ENCODE measurements at places on chromosomes 13 and 19.
A peak's percentile ranks its signal among the peaks of the same experiment; 100 is the strongest.

GRCh38 chr13:88411696-88412095, 740.5 kb downstream of the SLITRK5 start:
- no peak overlapping the region for H3K4me3 ChIP-seq
- H3K27ac ChIP-seq = no peak overlapping the region
- no peak for DNase-seq
- H3K4me1 ChIP-seq = no peaks in the 10 kb centered on the region
- no peaks in the 10 kb centered on the region for H3K36me3 ChIP-seq

DNA sequence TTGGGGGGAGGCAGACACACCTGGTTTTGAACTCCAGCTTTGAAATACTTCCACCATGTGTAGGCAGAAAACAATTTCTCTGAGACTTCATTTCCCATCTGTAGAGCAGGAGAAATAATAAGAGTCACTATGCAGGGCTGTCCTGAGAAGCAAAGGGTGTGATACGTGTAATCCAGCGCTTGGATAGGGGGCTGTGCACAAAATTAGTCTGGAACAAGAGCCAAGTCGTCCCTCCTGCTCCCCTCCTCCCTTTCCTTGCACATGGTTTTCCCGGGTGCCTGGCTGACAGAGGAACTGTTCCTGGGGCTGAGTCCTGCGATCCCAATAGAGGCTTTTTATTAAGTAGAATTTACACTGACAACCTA, 29.6 kb upstream of the UBE2L5 start:
- H3K27me3 ChIP-seq = no peaks in the 10 kb centered on the region
- H3K4me3 ChIP-seq = no peak overlapping the region
- no peaks in the 10 kb centered on the region for H3K4me1 ChIP-seq
- no peak overlapping the region for H3K27ac ChIP-seq

DNA sequence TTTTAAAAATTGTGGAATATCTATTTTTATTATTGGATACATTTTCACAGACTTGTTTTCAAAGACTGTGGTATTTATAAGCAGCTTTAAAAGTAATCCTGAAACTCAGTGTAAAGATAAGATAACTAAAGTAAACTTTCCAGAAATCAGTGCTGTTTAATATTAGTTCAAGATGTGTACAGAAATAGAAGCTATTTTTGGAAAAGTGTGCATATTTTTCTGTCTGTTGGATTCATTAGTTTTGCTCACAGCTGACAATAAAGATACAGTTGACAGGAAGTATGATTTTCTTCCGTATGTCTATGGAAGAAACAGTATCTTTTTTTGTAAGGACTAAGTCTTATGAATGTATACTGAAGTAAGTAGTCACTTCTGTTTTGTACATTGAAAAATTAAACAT, 85.9 kb downstream of the GJA3 start:
- H3K27me3 ChIP-seq = no peaks in the 10 kb centered on the region
- H3K4me1 ChIP-seq = 0 out of 2 replicates have a peak, but pooled peaks cover 2% of the 10 kb centered on the region
- no peak overlapping the region for H3K27ac ChIP-seq
- peaks cover 9% of the 10 kb centered on the region for H3K36me3 ChIP-seq
- no peak for DNase-seq

DNA sequence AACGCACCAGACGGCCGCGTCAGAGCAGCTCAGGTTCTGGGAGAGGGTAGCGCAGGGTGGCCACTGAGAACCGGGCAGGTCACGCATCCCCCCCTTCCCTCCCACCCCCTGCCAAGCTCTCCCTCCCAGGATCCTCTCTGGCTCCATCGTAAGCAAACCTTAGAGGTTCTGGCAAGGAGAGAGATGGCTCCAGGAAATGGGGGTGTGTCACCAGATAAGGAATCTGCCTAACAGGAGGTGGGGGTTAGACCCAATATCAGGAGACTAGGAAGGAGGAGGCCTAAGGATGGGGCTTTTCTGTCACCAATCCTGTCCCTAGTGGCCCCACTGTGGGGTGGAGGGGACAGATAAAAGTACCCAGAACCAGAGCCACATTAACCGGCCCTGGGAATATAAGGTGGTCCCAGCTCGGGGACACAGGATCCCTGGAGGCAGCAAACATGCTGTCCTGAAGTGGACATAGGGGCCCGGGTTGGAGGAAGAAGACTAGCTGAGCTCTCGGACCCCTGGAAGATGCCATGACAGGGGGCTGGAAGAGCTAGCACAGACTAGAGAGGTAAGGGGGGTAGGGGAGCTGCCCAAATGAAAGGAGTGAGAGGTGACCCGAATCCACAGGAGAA, 1.9 kb downstream of the PPP1R12C start:
- H3K27ac ChIP-seq = no peak overlapping the region
- H3K36me3 ChIP-seq = peaks cover 16% of the 10 kb centered on the region
- DNase-seq = no peak
- peak overlapping the region; percentile 94 for H3K4me3 ChIP-seq

GRCh38 chr19:3696660-3696995, 3.6 kb downstream of the PIP5K1C start:
- DNase-seq = no peak
- no peak overlapping the region for H3K4me3 ChIP-seq
- no peak overlapping the region for H3K27ac ChIP-seq
- no peaks in the 10 kb centered on the region for H3K27me3 ChIP-seq

- no peak overlapping the region for H3K4me3 ChIP-seq
- no peaks in the 10 kb centered on the region for H3K27me3 ChIP-seq
- no peak overlapping the region for H3K27ac ChIP-seq
- H3K4me1 ChIP-seq = peaks cover 21% of the 10 kb centered on the region
These were observed 18.4 kb downstream of the FOXO1 start for GRCh38 chr13:40648040-40648439.

DNA sequence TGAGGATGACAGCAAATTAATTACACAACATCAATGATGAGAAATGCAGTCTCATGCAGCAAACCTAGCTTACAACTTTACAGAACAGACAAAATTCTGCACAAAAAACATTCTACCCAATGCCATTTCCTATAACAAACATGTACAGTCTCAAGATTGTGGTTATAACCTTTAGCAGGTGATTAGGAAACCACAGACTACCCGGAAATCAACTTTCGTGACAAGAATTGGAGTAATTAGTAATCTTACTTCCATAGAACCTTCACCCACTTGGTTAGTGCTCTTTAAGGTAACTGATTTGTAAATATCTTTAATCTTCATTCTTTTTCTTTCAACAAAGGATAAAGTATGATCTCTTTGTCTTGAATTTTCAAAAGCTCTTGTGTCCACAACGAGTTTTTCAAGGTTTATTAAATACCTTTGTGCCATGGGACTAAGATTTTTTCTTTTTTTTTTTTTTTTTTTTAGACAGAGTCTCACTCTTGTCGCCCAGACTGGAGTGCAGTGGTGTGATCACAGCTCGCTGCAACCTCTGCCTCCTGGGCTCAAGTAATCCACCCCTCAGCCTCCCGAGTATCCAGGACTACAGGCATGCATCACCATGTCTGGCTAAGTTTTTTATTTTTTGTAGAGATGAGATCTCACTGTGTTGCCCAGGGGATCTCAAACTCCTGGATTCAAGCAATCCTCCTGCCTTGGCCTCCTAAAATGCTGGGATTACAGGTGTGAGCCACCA, 78.8 kb downstream of the MAP4K1 start:
- no peak overlapping the region for H3K4me3 ChIP-seq
- H3K27ac ChIP-seq = no peak overlapping the region
- H3K4me1 ChIP-seq = no peaks in the 10 kb centered on the region
- peaks cover 11% of the 10 kb centered on the region for H3K27me3 ChIP-seq

- peak overlapping the region; percentile 93 for H3K4me3 ChIP-seq
- DNase-seq = no peak
- H3K36me3 ChIP-seq = peaks cover 14% of the 10 kb centered on the region
- no peak overlapping the region for H3K27ac ChIP-seq
- H3K27me3 ChIP-seq = no peaks in the 10 kb centered on the region
These were observed 1.7 kb downstream of the ARHGAP35 start for GRCh38 chr19:46862503-46862834.

GRCh38 chr13:69199664-69200063, 908.0 kb upstream of the ATXN8OS start:
- H3K36me3 ChIP-seq = no peaks in the 10 kb centered on the region
- no peaks in the 10 kb centered on the region for H3K27me3 ChIP-seq
- no peak overlapping the region for H3K4me3 ChIP-seq
- H3K4me1 ChIP-seq = no peaks in the 10 kb centered on the region

GRCh38 chr13:106163426-106163825, 372.0 kb downstream of the EFNB2 start:
- H3K4me3 ChIP-seq = no peak overlapping the region
- DNase-seq = no peak
- no peaks in the 10 kb centered on the region for H3K36me3 ChIP-seq
- H3K4me1 ChIP-seq = no peaks in the 10 kb centered on the region
- H3K27me3 ChIP-seq = no peaks in the 10 kb centered on the region

- peaks cover 7% of the 10 kb centered on the region for H3K4me1 ChIP-seq
- no peak within 1 kb of the TSS for H3K4me3 ChIP-seq
- H3K27me3 ChIP-seq = peaks cover 31% of the 10 kb centered on the region
- H3K27ac ChIP-seq = no peak within 1 kb of the TSS
- no peaks in the 10 kb centered on the region for H3K36me3 ChIP-seq
- no peak for DNase-seq
These were observed at the start of gene HTR2A for GRCh38 chr13:46896341-46897137. TSS of gene HTR2A (minus strand) at chr13:46897053. CDS start at chr13:46895906, 1,147 bp downstream.

DNA sequence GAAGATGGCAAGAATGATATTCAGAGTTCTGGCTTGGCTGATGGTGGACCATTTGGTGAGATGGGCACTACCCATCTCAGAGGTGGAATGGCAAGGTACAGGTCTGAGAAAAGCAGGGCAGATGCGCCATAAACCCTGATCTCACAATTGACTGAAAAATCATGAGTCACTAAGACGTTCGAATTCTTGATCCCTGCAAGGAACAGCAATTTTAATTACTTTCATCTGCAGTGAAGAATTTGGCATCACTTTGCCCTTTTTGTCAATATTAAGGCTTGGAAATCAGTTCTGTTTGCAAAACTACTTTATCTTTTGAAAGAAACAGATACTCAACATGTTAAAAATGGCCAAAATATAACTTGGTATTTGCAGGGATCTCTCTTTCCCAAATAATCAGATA, 38.1 kb downstream of the HTR2A start:
- no peak overlapping the region for H3K27ac ChIP-seq
- DNase-seq = no peak
- H3K4me1 ChIP-seq = no peaks in the 10 kb centered on the region
- no peaks in the 10 kb centered on the region for H3K36me3 ChIP-seq
- no peak overlapping the region for H3K4me3 ChIP-seq

DNA sequence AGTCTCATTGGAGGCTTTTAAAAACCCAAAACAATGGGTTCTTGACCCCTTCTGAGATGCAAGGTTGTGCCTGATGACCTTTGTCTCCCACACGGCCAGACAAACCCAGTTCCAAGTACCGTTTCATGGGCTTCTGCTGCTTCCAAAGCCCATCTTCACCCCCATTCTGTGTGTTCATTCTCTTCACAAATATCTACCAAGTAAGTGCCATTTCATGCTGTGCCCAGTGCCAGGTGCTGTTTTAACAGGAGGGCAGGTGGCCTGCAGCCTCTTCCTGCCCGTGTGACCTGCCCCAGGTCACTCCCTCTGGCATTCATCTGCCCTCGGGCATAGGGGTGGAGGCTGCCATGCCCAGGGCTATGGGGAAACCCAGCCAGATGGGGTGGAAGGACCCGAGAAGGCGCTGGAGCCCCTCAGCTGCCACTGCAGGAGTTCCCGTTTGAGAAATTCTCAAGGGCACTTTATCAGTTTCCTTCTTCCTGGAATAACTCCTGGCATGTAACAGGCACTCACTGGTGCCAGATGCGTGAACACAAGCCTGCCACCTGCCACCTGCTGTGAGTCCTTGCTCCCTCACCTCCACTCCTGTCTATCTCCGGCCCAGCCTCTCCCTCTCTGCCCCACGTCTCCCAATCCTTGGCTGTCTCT, 12.5 kb downstream of the CAPN12 start:
- no peak overlapping the region for H3K4me3 ChIP-seq
- peaks cover 12% of the 10 kb centered on the region for H3K4me1 ChIP-seq
- peaks cover 50% of the 10 kb centered on the region for H3K36me3 ChIP-seq

DNA sequence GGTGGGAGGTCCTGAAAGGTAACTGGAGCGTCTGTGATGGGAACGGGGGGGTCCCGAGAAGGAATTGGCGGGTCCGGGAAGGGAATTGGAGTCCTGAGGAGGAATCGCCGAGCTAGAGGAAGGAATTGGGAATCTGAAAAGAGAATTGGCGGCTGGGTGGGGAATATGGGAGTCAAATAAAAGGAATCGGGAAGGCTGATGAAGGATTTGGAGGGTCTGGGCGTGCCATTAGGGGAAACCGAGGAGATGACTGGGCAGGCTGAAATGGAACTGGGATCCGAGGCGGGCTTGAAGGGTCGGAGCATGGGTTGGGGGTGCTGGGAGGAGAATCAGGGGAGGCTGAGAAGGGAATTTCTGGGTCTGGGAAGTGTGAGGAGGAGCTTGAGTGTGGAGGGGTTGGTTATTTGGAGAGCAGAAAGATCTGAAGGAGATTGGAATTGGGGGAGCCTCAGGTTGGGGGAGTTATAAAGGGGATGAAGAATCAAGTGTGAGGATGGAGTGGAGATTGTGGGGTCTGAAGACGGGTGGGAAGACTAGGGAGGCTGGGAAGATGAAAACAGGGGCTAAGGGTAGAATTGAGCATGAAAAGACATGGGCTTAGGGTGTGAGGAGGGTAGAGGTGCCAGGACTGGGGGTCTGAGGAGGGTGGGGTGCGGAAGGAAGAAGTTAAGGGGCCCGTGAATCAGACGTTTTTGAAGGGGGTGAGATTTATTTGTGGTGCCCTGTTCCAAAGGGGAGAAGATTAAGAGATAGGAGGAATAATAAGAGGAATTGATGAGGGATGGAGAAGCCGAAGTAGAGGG, 718 bp downstream of the ACTN4 start:
- H3K27ac ChIP-seq = peak overlapping the region; percentile 68
- H3K27me3 ChIP-seq = no peaks in the 10 kb centered on the region
- H3K4me3 ChIP-seq = peak overlapping the region; percentile 93
- no peak for DNase-seq
- peaks cover 45% of the 10 kb centered on the region for H3K36me3 ChIP-seq
- H3K4me1 ChIP-seq = peaks cover 42% of the 10 kb centered on the region

DNA sequence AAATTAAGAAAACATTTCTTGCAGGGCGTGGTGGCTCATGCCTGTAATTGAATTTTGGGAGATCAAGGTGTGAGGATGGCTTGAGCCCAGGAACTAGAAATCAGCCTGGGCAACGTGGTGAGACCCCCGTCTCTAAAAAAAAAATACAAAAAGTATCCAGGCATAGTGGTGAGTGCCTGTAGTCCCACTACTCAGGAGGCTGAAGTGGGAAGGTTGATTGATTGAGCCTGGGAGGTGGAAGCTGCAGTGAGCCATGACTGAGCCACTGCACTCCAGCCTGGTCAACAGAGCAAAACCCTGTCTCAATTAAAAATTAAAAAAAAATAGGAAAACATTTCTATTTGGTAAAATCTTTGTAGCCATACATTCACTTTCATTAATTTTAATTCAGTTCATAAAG, 526.5 kb downstream of the PCDH9 start:
- H3K4me1 ChIP-seq = no peaks in the 10 kb centered on the region
- H3K36me3 ChIP-seq = no peaks in the 10 kb centered on the region
- no peak for DNase-seq
- H3K27me3 ChIP-seq = no peaks in the 10 kb centered on the region

GRCh38 chr19:5691822-5692722, 2.0 kb downstream of the RPL36 start:
- peak overlapping the region; percentile 82 for H3K4me3 ChIP-seq
- H3K36me3 ChIP-seq = peaks cover 69% of the 10 kb centered on the region
- peaks cover 17% of the 10 kb centered on the region for H3K4me1 ChIP-seq
- DNase-seq = no peak
- H3K27ac ChIP-seq = no peak overlapping the region

- no peak overlapping the region for H3K4me3 ChIP-seq
- H3K27ac ChIP-seq = no peak overlapping the region
- H3K27me3 ChIP-seq = no peaks in the 10 kb centered on the region
- no peaks in the 10 kb centered on the region for H3K4me1 ChIP-seq
- H3K36me3 ChIP-seq = no peaks in the 10 kb centered on the region
- DNase-seq = no peak
These were observed 826.7 kb downstream of the DIAPH3 start for GRCh38 chr13:59337070-59337469.

GRCh38 chr13:77952737-77953136, 34.1 kb upstream of the EDNRB start:
- no peak for DNase-seq
- no peak overlapping the region for H3K27ac ChIP-seq
- H3K4me3 ChIP-seq = no peak overlapping the region
- no peaks in the 10 kb centered on the region for H3K27me3 ChIP-seq
- no peaks in the 10 kb centered on the region for H3K4me1 ChIP-seq
